Endothelial cell (in vitro differentiated cells): ENCODE measurements at places on chromosomes 1 and 21.

DNA sequence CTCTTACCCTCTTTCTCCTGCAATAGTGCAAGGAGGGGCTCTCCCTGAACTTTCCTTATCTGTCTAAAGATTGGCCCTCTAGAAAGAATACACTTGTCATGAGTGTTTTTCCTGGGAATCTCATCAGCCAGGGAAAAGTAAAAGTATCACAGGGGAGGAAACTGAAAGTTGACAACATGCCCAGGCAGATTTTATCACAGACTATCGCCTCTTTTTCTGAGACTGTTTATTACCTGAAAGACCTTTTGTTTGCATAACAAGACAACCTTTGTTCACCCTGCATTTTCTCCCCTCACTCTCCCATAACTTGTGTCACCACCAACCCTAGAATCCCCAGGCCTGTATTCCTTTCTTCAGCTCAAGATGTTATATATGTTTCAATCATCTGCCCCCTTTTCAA, 794.7 kb upstream of the ADAMTS5 start:
- no peak for DNase-seq

DNA sequence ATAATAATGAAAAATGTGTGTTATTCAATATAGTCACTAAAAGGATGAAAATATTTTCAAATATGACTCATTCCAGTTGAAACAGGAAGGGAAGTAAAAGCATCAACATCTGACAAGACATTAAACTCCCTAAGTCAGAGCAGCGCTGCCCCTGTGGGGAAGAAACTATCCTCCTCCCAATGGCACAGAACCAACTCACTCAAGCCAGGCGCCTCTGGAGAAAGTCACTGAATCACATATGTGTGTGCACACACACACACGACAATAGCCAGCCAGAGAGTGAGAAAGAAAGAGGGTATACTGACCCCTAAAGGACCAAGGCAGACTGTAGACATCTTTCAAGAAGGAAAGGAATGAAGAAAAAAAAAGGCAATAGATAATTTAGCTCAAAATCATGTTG, 126.9 kb downstream of the SETD4 start:
- no peak for DNase-seq

DNA sequence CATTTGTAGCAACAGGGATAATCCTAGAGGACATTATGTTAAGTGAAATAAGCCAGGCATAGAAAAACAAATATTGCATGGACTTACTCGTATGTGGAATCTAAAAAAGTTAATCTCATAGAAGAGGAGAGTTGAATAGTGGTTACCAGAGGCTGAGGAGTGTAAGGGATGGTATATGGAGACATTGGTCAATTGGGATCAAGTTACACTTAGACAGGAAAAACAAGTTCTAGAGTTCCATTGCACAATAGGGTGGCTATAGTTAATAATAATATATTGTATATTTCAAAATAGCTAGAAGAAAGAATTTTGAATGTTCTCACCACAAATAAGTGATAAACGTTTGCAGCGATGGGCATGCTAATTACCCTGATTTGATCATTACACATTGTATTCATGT, 354.6 kb downstream of the SEC16B start:
- DNase-seq = no peak

DNA sequence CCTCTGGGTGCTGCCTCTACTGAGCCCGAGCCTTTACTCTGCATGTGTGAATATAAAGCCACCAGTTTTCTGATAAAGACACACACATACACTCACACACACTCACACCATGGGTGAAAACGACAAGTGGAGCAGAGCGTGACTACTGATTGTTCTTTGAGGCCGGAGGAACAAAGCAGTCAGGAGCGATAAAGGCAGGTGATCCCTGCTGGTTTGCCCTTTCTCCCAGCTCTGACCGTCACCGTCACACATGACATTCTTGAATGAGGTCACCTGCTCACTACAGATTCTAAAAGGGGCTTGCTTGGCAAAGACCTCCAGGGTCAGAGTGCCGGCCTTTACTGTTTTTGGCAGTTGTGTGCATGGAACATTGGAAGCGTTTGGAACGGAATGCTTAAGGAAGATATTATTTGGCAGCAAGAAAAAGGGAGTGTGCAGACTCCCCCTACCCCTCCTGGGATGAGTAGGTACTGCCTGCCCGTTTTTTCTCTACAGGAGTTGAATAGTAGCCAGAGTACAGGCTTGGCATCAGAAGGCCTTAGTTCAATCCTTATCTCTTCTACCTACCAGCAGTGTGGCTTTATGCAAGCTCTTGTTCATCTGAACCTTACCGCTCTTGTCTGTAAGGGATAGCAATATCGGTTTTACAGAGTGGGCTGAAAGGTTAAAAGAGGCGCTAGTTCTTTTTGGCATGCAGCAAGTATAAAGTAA, 79.7 kb downstream of the PBX1 start:
- DNase-seq = no peak

DNA sequence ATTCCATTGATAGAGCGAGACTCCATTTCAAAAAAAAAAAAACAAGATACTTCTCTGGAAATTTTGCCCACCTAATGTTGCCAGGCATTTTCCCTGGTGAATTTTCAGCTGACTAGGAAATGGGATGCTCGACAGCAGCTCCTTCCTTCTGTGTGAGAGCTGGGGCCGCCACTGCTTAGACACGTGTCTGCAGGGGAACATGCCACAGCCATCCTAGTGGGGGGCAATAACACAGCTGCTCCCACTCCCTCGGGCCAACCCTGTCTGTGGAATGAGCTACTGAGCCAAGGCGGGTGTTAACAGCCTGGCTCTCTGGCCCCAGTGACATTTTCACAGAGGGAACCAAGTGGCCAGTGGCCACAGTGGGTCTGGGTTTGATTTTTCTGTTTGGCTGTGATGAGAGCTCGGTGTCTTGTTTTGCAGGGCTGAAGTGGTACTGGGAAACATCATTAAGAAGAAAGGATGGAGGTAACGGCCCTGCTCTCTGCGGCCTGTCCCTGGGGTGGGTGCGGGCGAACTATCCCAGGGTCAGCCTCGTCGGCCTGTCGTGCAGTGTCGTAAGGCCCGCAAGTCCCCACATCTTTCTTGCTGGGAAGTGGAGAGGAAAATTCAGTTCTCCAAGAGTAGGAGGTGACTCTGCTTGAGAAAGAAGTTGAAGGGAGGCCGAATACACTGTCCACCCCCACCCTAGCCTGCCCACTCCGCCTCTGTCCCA, 39.2 kb downstream of the KCNAB2 start:
- no peak for DNase-seq

GRCh38 chr21:38310646-38311485, 54.1 kb downstream of the KCNJ15 start:
- no peak for DNase-seq

DNA sequence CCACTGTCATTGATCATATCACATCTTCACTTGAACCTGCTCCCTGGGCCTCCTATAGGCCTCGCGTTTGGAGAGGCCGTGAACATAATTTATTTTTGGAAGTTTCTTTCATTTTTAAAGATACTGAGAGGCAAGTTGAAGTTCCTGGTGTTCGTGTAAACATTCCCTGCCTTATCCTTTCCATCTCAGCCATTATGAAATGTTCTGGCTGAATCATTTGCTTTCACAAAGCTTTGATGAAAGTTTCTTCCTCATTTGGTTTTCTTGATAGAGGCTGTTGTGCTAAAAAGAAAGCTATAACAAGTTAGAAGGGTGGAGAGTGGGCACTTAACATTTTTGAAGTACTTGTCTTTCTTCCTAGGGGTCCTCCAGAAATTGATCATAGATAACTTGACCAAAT, 15.5 kb downstream of the CAMTA1 start:
- no peak for DNase-seq

- DNase-seq = no peak
Observed at GRCh38 chr1:212152308-212152693, 116.8 kb downstream of the DTL start.

DNA sequence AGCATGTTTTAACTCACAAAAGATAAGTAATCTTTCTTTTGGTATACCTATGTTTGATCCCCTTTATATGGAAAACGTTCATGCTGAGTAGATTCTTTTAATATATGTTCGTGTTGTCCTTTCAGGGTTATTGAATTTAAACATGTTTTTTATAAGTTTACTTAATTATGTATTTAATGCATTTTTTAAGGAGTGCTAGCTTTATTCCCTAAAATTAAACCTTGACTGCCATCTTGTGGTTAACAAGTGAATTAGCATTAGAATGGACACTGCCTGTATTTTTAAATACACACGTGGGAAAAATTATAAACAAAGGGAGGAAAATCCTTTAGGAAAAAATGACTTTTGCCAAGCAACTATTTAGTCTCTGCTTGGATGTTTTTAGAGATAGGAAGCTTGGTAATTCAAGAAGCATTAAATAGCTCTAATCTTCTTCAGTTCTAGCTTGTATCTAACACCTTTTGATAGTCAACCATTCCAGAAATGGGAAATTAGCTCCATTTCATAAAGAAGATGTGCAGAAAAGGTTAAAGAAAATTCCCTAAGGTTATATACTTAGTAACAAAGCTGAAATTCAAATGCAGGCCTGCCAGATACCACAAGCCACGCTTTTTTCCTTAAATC, 43.0 kb downstream of the UBE2U start:
- no peak for DNase-seq

DNA sequence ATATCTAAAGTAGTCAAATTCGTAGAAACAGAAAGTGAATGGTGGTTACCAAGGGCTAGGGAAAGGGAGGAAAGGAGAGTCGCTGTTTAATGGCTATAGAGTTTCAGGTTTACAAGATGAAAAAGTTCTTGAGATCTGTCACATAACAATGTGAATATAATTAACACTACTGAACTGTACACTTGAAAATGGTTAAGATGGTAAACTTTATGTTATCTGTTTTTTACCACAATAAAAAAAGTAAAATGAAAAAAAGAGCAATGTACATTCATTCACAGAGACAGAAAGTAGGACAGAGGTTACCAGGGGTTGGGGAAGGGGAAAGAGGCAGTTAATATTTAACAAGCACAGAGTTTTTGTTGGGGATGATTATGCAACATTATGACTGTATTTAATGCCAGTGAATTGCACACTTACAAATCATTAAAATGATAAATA, 53.3 kb upstream of the SEC16B start:
- DNase-seq = no peak

GRCh38 chr1:111819566-111820263, 64.0 kb downstream of the DDX20 start:
- no peak for DNase-seq

DNA sequence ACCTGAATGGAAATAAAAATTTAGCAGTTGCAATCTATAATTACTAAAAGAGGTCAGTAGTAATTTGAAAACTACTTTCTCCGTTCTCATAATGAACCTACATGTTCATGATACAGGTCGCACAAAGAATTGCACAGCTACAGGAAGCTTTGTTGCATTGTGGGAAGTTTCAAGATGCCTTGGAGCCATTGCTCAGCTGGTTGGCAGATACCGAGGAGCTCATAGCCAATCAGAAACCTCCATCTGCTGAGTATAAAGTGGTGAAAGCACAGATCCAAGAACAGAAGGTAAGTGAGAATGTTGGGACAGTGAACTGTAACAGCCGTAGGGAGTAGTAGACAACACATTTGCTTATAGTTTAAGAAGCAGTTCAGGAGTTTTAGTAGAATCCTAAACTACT, 68.8 kb upstream of the BMP8A start:
- no peak for DNase-seq

DNA sequence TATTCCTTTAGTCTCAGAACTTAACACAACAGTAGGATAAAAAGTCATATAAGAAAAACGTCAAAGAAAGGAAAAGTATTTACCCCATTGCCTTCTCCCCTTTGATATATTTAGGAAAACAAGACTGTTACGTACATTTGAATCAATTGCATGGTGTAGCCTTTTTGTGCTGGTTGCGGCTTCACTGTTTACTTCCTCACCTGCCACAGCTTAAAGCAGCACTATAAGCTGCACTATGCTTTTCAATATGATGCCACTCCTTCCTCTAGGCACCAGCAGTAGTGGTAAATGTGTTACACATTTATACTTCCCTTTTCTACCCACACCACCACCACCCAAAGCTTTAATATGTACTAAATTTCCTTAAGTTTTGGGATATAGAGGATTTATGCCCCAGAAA, 111.1 kb downstream of the ATP1B1 start:
- no peak for DNase-seq

DNA sequence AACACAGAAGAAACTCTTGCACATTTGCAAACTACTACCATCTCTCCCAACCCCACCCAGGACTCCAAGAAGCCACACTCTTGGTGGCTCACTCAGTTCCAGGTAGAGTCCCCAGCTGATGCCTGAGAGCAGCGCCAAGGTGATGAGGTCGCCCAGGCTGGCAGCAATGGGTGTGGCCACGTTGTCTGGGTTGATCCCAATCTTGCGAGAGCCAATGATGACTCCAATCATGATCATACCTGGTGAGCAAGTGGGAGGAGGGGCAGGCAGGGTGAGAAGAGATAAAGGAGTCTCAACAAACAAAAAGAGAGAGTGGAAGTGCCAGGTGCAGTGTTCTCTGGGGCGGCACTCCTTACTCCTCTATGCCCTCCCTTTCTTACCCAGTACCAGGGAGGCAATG, 14.4 kb downstream of the SLC41A1 start:
- no peak for DNase-seq

DNA sequence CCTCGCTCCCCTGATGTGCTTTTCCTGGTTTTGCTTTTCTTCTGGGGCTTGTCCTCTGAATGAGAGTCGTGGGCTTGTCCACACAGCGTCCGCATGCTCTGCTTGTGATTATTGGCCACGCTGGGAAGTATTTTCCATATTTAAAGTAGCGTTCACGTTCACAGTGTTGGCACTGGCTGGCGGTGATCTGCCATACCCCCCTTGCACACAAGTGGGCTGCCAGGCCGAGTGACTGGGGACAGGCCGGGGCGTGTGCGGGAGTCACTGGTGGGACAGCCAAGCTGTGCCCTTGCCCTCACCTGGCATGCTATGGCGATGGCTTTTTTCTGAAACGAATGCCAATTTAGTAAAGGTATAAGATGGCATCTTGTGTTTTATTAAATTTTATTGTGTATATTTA, 32.8 kb downstream of the SLC37A1 start:
- no peak for DNase-seq

DNA sequence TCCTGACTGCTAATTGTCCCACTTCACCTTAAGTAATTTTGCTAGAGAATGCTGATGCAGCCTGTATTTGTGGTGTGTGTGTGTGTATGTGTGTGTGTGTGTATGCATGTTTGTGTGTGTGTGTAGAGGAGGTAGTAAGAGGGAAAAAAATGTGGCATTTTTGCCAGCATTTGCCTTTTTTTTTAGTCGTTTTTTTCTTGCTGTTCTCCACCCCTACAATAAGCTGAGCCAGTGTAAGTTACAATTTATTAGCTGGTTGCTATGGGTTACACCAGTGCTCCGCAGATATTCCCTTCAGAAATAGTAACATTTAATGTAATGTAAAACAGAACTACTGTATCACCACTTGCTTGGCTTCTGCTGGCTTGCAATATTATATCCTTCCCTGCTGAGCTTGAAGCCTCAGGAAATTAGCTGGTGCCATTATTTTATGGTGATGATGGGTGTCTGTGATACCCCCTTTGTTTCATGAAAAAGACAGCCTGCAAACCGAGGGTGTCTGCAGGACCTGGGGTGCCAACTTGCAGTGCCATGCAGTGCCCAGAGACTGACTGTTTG, 23.4 kb upstream of the IGSF3 start:
- DNase-seq = no peak

DNA sequence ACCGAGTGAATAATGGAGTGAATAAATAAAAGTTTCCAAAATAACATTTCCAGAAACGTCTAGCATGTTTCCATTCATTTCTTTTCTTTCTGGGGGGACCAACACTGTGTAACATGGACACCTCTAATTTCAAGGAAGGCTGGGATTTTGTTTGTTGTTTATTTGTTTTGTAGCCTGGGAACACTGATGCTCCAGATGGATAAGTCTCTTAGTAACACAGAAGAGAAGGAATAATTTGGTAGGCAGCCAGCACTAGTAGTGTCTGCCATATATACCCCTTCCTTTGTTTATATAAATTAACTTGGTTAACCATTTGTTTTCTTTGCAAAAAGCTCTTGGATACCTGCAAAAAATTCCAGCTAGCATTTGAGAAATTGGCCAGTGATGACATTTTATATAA, 411.4 kb upstream of the DEPDC1 start:
- no peak for DNase-seq
